Stimulated activated CD4-positive, alpha-beta T cell treated with anti-CD3 and anti-CD28 coated beads, TNF-alpha, amount 100 ng/mL, for 1 hour (primary cell): ENCODE measurements at places on chromosomes 7 and 10.

DNA sequence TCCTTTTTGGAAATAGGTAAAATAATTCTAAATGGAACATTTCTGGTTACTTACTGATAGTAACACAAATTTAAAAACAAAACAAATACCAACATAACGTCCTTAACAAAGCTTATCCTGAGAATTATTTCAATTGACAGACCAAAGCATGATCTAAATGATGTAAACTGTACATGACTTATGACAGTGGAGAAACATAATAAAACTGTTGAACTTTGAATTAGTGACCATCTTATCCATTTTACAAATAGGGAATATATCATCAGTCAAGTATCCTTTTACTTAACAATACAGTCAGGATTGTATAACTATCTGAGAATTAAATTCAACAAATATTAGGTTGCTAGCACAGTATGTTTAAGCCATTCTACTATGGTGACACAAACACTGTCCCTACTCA lies 2.4 kb downstream of the IPMK start:
- DNase-seq = no peak

- DNase-seq = no peak
These were observed 42.2 kb upstream of the PFKP start for GRCh38 chr10:3025026-3025683.

- no peak for DNase-seq
These were observed 185.0 kb downstream of the HDAC9 start for GRCh38 chr7:18680576-18680975.

DNA sequence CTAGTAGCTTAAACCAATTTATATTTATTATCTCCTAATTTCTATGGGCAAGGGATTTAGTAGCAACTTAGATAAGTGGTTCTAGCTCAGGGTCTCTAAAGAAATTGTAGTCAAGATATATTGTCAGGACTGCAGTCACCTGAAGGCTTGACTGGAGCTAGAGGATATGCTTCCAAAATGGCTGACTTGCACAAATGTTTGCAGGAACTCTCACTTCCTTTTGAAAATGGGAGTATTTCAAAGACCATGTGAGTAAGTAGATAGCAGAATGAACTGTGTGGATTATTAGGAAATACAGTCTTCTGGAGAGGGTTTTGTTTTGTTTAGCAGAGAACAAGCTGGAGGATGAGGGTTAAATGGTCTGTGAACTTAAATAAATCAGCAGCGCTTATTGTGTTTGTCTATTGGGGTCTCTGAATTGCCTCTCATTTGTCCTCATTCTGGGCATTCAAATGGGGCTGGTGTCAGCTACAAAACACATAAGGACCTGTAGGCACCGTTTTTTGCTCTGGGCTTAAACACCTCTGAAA lies 524.6 kb downstream of the LRMDA start:
- no peak for DNase-seq

DNA sequence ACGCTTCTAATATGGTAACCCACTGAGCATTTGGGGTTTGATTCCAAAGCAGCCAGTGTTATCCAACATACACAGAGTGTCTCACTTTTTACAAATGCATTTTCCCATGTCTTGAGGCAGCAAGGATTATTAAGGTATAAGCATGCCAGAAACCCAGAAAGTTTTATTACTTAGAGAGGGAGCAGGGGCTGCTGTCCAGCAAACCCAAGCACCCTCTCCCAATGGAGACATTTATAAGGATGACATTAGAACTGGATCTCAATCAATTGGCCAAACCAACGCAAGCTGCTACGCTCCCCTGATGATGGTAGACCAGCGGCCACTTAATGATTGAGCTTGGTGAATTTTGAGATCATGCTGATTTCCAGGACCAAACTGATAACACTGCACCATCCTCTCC lies 176.3 kb downstream of the FANK1 start:
- no peak for DNase-seq

DNA sequence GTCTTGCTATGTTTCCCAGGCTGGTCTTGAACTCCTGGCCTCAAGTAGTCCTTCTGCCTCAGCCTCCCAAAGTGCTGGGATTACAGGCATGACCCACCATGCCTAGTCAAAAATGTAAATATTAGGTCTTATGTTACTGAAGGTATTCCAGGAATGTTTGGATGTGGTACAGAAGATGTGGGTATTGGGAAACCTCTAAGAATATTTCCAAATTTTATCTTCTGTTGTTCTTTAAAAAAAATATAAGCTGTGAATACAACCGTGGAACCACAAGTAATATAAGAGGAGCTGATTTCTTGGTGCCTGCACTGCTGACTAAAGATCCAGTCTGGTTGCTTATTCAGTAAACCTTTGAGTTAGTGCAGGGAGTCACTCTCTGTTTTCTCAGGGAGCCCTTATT lies 178.3 kb downstream of the AUTS2 start:
- no peak for DNase-seq

GRCh38 chr10:114084215-114084614 lies 40.5 kb downstream of the ADRB1 start:
- no peak for DNase-seq

DNA sequence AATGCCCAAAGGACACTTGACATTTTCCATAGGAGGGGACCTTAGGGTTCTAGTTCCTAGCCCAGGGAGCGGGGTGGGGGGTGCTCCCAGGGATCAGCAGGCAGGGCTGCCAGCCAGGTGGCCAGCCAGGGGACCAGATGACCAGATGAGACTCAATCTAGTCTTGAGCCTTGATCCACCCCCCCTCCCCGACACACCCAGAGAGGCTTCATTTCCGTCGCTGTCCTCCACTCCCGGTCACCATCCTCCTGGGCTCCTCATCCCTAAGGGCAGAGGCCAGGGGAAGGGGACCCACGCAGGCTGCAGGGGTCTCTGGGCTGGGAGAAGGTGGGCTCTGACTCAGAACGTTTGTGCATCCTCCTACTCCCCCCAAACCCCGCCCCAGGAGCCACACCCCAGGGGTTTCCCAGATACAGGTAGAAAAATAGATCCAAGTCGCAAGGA lies 1.0 kb downstream of the STX1A start:
- DNase-seq = no peak

- DNase-seq = no peak
These were observed 5.0 kb upstream of the AQP1 start for GRCh38 chr7:30906515-30907240.

DNA sequence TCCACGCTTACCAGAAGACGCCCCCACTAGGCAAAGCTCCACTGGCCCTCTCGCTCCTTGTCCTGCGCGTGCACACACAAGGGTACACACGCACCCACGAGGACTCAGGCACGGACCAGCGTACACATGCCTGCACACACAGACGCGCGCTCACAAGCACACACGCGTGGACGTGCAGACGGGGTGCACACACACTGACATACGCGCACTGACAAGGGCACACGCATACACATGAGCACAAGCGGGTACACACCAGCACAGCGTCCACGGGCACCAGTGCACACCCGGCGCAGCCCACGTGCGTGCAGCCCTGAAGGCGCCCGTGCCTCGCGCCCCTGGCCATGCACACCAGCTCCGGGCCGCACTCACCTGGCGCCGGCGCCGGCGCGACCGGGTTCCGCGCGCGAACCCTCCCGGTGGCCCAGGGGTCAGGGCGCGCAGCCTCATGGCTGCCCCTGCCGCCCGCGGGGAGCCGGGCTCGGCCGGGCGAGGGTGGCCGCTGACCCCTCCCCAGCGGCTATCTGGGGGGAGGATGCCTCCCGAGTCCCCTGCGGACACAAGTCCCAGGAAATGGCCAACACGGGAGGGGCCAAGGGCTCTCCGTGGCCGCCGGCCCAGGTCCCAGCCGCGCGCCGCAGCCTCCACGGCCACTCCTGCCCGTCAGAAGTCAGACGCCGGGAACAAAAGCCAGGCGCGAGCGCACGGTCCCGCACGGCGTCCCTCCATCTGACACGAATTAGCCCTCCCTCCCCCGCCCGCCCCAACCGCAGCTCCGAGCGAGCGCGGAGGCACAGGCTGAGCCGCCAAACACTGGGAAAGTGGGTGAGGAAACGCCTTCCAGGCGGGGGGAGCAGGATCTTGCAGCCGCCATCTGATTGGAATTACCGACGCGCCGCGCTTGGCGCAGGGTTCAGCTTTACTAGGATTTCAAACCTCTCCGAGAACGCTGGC lies 45.0 kb downstream of the TNS3 start:
- DNase-seq = no peak

- no peak for DNase-seq
These were observed 315.7 kb downstream of the GPR37 start for GRCh38 chr7:124449896-124450295.

DNA sequence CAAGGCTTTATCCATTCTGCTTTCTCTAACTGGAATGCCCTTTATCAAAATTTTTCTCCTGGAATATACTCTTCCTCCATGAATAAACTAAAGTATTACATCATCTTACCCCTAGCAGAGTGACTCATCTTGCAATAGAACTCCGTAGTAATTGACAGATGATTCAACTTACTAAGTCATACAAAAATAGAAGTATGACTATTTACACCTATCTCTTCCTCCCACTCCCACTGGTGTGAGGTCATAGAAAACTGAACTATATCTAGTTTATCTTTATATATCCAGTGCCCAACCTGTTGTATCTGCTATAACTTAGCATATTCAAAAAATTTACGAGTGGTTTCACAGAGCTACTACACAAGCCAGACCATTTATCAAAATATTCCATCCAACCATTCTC lies 26.1 kb downstream of the ABCB1 start:
- no peak for DNase-seq
